ENCODE measurements at places on chromosomes 5 and 9.

DNA sequence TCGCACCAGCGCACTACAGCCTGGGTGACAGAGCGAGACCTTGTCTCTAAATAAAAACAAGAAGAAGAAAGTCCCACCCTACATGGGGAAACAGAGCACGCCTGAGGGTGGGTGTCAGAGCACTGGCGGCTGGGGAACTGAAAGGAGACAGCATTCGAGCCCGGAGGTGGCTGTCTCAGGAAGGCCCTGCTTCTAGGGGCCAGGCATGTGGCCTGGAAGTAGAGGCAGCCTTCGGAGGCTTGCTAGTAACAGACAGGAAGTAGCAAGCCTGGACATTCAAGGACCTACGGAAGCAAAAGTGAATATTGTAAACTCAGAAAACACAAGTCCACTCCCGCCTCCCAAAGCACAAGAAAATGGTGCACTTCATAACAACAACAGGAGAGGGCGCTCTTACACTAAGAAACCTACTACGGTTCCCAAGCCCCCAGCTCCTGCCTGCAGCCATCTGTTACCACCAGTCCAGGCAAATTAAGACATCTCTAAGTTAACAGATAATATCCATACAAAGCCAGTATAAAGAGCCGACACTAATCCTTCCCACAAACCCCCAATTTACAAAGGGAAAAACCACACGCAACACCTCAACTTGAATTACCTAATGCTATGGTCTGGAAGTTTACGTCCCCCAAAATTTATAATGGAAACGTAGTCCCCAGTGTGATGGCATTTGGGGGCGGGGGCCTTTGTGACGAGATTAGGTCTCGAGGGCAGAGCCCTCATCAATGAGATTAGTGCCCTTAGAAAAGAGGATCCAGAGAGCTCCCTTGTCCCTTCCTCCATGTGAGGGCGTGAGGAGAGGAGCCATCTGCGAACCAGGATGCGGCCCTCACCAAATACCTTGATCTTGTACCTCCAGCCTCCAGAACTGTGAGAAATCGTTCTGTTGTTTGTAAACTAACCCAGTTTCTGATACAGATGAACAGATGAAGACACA lies 7.7 kb downstream of the RASGEF1C start:
- no peak overlapping the region for H3K4me3 ChIP-seq
- H3K27ac ChIP-seq: no peak overlapping the region
- H3K27me3 ChIP-seq: peaks cover 6% of the 10 kb centered on the region
- no peaks in the 10 kb centered on the region for H3K36me3 ChIP-seq
- H3K4me1 ChIP-seq: no peaks in the 10 kb centered on the region

DNA sequence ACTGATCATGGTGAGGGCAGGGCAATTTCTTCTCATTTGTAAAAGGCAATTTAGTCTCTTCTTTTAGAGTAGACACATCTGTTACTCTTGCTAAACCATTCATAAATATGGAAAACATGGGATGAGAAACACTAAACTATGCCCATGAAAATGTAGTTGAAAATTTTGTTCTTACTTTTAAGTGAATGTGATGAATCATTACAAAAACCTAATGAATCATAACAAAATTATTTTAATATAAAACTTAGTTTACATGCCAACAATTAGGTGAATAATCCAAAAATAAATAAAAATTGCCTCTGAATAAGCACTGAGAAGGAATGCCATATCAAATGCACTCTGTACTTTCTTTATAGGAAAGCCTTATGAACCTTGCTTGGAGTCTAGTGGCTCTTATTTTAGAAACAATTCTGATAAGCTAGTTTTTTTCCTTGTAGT lies 297.7 kb upstream of the EFNA5 start:
- no peaks in the 10 kb centered on the region for H3K27me3 ChIP-seq
- no peak for DNase-seq
- H3K4me3 ChIP-seq: no peak overlapping the region
- no peak overlapping the region for H3K27ac ChIP-seq
- no peaks in the 10 kb centered on the region for H3K36me3 ChIP-seq
- H3K4me1 ChIP-seq: no peaks in the 10 kb centered on the region

- peaks cover 2% of the 10 kb centered on the region for H3K4me1 ChIP-seq
- H3K36me3 ChIP-seq: peaks cover 12% of the 10 kb centered on the region
- no peaks in the 10 kb centered on the region for H3K27me3 ChIP-seq
- no peak overlapping the region for H3K4me3 ChIP-seq
- H3K27ac ChIP-seq: no peak overlapping the region
Measured at GRCh38 chr5:131749723-131750470, 46.9 kb downstream of the FNIP1 start.

DNA sequence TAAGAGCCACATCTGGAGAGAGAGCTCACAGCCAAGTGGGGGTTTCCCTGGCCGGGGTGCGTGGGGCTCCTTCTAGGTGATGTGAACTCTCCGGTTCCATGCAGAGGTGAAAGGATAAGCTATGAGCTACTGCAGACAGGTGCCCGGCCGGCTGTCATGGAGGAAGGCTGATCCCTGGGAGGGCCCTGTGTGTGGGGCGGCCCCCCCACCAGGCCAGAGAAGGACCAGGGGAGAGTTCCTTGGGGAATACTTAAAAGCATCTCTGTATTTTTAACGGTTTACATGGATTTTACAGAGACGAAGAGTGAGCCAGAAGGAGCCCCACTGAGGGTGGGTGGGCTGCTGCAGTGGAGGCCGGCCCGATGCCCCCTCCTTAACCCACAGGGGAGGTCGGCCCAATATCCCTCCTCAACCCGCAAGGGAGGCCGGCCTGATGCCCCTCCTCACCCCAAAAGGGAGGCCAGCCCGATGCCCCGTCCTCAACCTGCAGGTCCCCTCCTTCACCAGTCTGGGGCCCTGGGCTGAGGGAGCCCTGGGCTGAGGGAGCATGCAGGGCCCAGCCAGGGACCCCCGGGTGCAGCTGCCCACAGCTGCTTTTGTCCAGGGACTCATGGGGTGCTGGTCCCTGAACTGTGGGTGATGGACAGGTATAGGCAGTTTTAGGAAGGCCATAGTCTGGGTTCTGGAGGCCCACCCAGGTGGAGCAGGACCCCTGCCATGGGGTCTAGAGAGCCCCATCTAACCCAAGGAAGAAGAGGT lies 31.9 kb downstream of the MRPL36 start:
- H3K36me3 ChIP-seq: no peaks in the 10 kb centered on the region
- peaks cover 38% of the 10 kb centered on the region for H3K27me3 ChIP-seq
- H3K27ac ChIP-seq: no peak overlapping the region
- H3K4me1 ChIP-seq: no peaks in the 10 kb centered on the region

DNA sequence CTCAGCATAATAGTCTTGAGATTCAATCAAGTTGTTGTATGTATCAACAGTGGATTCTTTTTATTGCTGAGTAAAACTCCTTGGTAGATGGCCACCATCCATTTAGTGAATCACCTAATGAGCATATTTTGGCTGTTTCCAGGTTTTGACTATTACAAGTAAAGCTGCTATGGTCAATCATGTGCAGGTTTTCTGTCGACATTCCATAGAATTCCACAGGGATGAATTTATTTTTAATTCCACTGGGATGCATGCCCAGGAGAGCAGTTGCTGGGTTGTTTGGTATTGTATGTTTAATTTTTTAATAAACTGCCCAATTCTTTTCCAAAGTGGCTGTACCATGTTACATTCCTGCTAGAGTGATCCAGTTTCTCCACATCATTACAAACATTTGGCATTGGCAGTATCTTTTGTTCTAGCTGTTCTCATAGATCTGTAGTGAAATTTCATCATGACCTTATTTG lies 10.5 kb upstream of the S1PR3 start:
- peaks cover 3% of the 10 kb centered on the region for H3K36me3 ChIP-seq
- no peak for DNase-seq
- no peaks in the 10 kb centered on the region for H3K4me1 ChIP-seq
- no peak overlapping the region for H3K4me3 ChIP-seq
- peaks cover 18% of the 10 kb centered on the region for H3K27me3 ChIP-seq

Measured in progenitor cell of endocrine pancreas (in vitro differentiated cells).